ENCODE measurements at places on chromosomes 13 and 19. TPM values are rescaled to one million over a fixed set of nuclear protein-coding genes. Genes with fewer than 3 reads are reported as not detected.

Gene ADM5
- total RNA-seq: 5.7 TPM

Gene CYP2A6
- total RNA-seq: not detected

Gene ASF1B
- 89.3 TPM for total RNA-seq

Gene SIPA1L3
- total RNA-seq: 16.8 TPM

Gene SPACA4
- not detected for total RNA-seq

Gene RBM42
- 109 TPM for total RNA-seq

Gene SLC15A1
- total RNA-seq: not detected

Gene THSD1
- total RNA-seq: 0.43 TPM

Gene GET3
- total RNA-seq: 48.9 TPM

Gene SYCN
- not detected for total RNA-seq

Gene CDX2
- not detected for total RNA-seq

Gene LMTK3
- total RNA-seq: 1.3 TPM

Gene FUT3
- not detected for total RNA-seq

Gene BICRA
- total RNA-seq: 14.4 TPM

Gene ZNF223
- 2.5 TPM for total RNA-seq

Gene KIR2DL3
- total RNA-seq: 11.7 TPM

Gene KLF16
- 18.0 TPM for total RNA-seq

Gene EID2
- 10.4 TPM for total RNA-seq

Gene CYP2S1
- not detected for total RNA-seq

Gene FGF21
- total RNA-seq: not detected

Gene PPFIA3
- total RNA-seq: 11.3 TPM

Gene ZNF98
- total RNA-seq: not detected

Gene TEAD2
- not detected for total RNA-seq

Gene INSL3
- 9.1 TPM for total RNA-seq

Gene KCTD12
- total RNA-seq: 0.76 TPM

Gene F7
- total RNA-seq: not detected

All from natural killer cell treated with Interleukin-12 subunit alpha and Interleukin-12 subunit beta and Interleukin-15 and Interleukin-18, amount 100 ng/mL, for 72 hours (primary cell).